GM23248 (cell line): ENCODE measurements at places on chromosomes 11 and 22.
A peak's percentile ranks its signal among the peaks of the same experiment; 100 is the strongest.

GRCh38 chr22:30843245-30843644 is 125.3 kb downstream of the MORC2 start:
- no peak for DNase-seq

- DNase-seq = no peak
These were observed 60.1 kb downstream of the PDE3B start for GRCh38 chr11:14703731-14704130.

DNA sequence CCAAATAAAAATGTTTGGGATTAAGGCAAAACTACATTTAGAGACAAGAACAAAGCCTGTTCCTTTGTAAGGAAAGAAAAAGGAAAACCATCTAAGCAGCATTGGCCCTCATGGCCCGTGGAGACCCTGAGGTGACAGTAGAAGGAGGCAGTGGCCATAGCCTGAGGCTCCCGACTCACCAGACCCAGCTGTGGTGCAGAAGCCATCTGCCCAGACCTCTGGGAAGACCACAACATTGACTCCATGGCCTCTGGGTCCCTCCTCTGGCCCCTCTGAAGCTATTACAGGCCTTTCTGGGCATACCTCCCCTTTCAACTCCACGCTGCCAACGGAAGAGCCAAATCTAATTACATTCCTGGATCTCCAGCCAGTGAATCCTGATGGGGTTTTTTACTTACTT is 6.4 kb downstream of the PRAME start:
- DNase-seq = no peak

DNA sequence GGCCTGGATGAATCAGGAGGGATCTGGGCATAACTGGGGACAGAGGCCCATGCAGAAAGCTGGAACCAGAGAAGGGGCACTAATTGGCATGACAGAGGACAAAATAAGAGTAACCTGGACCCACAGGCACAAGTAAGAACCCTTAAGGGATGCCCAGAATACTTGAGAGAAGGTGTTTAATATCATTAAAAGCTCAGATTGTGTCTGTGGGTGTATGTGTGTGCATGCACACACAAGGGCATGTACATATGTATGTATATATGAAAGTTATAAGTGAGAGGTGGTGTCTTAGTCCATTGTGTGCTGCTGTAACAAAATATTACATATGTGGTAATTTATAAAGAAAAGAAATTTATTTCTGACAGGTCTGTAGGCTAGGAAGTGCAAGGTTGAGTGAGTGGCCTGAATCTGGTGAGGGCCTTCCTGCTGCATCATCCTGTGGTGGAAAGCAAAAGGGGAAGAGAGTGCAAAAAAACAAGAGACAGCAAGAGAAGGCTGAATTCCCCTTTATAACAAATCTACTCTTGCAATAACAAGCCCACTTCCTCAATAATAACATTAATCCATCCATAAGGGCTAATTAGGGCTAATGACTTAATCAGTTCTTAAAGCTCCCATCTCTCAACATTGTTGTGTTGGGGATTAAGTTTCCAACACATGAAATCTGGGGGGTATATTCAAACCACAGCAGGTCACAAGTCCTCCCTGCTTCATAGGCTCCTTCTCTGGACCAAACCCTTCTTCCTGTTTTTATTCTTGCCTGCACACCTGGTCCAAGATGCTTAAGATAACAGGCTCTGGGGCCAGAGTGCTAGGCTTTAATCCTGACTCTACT is 68.3 kb upstream of the POU2AF2 start:
- no peak for DNase-seq

DNA sequence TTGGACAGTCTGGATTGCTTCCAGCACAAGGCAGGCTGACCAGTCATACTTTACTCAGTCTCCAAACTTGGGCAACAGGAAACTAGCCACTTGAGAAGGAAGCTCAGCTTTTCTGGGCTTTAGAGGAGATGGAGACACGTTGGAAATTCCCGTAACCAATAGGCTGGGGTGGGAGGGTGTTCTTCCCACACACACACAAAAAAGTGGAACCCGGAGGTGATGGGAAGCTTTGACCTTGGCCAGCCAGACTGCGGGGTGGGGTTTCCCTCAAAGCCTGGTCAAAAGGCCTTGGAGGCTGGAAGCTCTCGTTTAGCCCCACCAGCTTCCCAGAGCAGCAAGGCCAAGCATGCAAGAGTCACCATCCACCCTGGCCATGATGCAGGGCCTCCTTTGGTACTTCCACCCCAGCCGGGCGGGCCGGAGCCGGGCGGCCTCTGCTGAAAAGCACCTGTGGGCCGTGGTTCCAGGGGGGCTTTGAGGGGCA is 126.2 kb downstream of the BCR start:
- peak; percentile 75 for DNase-seq

GRCh38 chr11:104866815-104867214 is 31.4 kb downstream of the CASP12 start:
- no peak for DNase-seq

DNA sequence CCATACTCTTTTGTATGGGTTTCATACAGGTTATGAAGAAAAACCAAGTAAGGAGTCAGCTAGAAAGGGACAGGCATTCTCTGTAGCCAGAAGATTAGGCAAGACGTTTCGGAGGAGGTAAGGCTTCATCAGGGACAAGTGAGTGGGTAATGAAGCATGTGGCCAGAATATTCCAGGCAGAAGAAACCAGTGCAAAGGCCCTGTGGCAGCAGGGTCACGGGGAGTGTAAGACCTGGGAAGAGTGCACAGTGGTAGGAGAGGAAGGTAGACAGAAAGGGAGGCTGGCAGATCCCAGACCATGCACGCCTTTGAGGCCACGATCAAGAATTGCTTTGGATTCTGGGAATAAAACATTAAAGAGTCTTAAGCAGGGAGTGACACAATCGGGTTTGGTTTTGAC is 177.6 kb downstream of the MIAT start:
- no peak for DNase-seq
